Cardiac ventricle fibroblast (primary cell): ENCODE measurements at places on chromosomes 12 and 14. TPM values are rescaled to one million over a fixed set of nuclear protein-coding genes. Genes with fewer than 3 reads are reported as not detected.

EMC9 gene
- total RNA-seq = 8.3 and 10.2 TPM in 2 replicates

CDCA3 gene
- 0.88 and 1.8 TPM in 2 replicates for total RNA-seq

FGF6 gene
- not detected in 2 replicates for total RNA-seq

CSRP2 gene
- total RNA-seq = 9.2 and 12.5 TPM in 2 replicates
